ENCODE measurements at places on chromosomes 1 and 21. TPM values are rescaled to one million over a fixed set of nuclear protein-coding genes. Genes with fewer than 3 reads are reported as not detected.

DNA sequence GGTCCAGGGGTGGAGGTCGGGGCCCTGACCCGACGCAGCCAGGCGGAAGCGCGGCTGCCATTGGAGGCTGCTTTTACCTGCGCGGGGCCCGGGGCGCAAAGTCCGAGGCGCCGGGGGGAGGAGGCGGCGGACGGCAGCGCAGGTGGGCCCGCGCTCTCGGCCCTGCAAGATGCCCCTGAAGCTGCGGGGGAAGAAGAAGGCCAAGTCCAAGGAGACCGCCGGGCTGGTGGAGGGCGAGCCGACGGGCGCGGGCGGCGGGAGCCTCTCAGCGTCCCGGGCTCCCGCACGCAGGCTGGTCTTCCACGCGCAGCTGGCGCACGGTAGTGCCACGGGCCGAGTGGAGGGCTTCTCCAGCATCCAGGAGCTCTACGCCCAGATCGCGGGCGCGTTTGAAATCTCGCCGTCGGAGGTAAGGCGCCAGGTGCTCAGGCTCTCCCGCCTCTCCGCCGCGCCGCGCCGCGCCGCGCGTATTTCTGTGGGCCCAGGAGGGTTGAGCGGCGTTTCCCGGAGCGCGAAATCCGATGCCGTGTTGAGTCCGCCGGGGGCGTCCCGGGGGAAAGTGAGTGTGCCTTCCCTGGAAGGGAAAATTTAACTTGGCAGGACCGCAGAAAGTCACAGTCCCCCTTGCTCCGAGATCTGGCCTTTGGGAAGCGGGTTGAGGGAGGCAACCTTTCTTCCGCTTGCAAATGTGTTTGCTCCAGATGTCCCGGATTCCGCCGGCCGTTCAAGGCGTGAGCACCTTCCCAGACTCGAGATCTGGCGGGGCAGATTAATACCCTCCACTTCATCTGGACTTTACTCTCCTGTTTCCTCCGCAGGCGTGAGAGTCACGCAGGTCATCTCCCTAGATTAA is at the start of gene GIPC2:
GIPC2 (plus strand) TSS at position 41 of the 853 bp plus-strand sequence; CDS start at position 170, 129 bp downstream.
- no peak for DNase-seq

DNA sequence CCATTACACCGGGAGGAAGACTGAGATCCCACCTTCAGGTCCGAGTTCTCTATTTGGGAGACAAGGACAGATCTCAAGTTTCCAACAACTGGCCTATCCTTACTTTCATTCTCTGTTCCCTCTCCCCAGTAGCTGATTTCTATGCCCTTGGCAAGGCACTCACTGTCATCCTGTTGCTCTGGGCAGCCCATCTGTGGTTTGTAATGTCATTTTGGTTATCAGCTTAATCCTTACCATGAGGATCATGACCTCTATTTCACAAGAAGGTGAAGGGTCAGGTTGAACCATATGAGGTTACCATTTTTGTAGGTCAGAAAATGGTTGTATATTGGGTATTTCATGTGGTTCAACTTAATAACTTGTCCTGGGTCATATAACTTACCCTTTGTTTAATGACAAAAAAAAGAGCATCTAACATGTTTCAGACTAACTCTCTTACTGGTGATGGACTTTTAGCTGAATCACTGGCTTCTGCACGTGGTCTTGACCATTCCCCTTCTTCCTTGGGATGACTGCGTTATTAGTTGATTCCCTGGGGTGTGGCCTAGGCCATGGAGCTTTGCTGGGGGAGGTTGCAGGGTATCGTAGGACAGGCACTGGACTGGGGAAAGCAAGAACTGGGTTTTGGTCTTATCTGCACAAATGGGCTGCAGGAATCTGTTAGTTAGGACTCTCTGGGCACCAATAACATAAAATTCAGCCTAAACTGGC is 120.2 kb downstream of the ACTL8 start:
- no peak for DNase-seq

SLC1A7 gene
- polyA plus RNA-seq: 0.27 TPM

GRCh38 chr1:243710467-243710866 is 139.6 kb downstream of the AKT3 start:
- no peak for DNase-seq

DNA sequence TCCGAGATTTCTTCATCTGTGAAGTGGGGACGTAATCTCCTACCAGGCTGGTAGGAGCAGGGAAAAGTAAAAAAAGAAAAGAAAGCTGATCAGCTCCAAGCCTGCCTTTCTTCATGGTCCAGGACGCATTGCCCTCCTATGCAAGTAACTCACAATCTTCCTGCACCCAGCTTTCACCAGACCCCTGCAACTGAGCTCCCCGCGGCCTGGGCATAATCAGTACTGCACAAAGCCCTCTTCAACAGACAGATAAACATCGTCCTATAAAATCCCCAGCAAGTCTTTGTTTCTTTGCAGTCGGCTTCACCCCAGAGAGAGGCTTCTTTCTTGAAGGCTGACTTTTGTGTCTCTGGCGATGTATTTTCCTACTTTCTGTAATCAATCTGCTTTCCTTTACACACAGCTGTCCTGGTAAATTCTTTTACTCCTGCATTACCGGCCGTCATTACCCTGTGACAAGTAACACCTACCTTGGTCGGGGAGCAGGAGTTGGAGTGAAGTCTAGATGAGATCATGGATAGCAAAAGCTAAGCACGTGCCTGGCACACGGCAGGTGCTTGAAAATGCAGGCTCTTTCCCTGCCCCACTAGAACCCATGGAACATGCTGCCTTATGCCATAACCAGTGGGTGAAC is 8.3 kb downstream of the PADI1 start:
- no peak for DNase-seq

DNA sequence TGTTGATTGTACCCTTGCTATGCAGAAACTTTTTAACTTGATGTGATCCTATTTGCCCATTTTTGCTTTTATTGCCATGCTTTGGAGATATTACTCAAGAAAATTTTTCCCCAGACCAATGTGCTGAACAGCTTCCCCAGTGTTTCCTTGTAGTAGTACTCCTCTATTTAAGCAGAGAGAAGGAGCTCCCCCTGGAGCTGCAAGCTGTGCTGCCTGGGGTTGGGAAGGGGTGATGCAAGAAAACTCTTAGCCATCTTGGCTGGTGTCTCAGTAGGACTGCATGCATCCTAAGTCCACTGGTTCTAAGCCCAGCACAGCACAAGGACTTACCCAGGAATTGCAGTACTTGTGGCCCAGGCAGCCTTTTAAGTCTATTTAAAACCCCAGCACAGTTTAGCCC is 121.6 kb downstream of the NTMT2 start:
- DNase-seq: no peak

DNA sequence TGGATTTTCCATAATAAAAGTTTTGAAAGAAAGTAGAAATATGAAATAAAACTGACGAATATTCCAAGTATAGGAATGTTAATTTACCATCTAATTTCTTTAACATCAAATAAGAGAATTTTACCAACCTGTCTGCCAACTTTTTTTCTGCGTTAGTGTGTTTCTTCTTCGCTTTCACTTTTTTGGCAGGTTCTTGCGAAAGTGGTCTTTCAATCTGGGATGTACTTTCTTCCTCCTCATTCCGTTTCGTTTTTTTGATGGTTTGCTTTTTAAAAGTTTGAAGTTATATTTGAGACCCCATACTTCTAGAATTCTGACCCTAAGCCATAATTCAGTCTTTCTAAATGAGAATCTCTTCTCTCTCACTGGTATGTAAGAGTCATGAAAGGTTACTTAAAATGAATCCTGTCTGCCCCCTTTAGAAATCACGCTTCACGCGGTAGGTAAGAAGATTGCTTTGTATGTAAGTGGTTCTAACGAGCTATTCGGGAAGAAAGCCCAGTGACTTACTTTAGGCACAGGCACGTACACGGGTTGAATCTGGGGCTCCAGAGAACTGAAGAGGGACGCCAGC is 580 bp downstream of the RBM34 start:
- DNase-seq: no peak

EPHA10 gene
- polyA plus RNA-seq: not detected

GRCh38 chr1:230435108-230435507 is 9.0 kb upstream of the PGBD5 start:
- no peak for DNase-seq

DNA sequence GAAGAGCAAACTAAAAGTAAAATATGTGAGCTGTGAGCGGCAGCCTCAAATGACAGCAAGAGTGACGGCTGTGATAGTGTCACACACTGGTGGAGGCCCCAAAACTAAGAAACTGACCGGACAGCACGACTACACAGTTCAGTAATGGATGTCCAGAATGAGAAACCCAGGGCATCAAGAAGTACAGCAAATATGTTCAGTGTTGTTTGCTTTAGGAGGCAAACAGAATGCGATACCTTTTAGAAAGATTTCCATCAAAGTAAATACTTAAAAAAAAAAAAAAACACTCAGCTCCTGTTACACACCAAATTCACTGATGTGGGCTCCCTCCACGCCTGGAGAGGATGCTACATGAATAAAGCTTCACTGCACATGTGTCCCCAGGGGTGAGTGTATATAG is 1.1 kb upstream of the PKP1 start:
- DNase-seq: no peak

DNA sequence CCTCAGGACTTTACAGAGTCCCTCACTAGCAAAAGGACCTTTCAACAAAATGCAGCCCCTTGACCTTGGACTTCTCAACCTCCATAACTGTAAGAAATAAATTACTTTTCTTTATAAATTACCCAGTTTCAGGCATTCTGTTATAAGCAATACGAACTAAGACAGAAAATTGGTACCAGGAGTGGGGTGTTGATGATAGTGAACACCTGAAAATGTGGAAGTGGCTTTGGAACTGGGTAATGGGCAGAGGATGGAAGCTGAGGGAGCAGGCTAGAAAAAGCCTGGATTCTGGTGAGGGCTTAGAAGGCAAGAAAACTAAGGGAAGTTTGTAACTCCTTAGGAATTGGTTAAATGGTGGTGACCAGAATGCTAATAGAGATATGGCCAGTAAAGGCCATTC is 46.8 kb downstream of the DSCAM start:
- DNase-seq: no peak

GRCh38 chr1:219427403-219427802 is 185.5 kb downstream of the ZC3H11B start:
- no peak for DNase-seq

GRCh38 chr1:50268049-50268448 is 155.2 kb downstream of the DMRTA2 start:
- DNase-seq: no peak

- DNase-seq: no peak
Observed at GRCh38 chr1:102434421-102434820, 437.7 kb upstream of the OLFM3 start.

GRCh38 chr1:194060481-194060880 is 874.1 kb upstream of the B3GALT2 start:
- DNase-seq: no peak

DNA sequence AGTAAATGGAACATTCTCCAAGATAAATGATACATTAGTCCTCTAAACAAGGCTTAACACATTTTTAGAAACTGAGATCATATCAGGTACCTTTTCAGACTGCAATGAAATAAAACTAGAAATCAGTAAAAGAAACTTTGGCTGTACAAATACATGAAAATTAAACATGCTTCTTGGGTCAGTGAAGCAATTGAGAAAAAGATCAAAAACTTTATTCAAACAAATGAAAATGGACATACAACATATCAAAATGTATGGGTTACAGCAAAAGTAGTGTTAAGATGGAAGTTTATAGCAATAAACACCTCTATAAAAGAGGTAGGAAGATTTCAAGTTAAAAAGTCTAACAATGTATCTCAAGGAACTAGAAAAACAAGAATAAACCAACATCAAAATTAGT is 598.5 kb downstream of the SMYD3 start:
- DNase-seq: no peak

CA6 gene
- polyA plus RNA-seq: 0.22 TPM

GRCh38 chr1:54417123-54417522 is 10.9 kb upstream of the SSBP3 start:
- DNase-seq: no peak

GRCh38 chr1:154714638-154715037 is 106.7 kb upstream of the ADAR start:
- DNase-seq: no peak

BRINP3 gene
- polyA plus RNA-seq: 0.69 TPM

NHLH2 gene
- not detected for polyA plus RNA-seq

GRCh38 chr1:65791396-65791795 is 1.3 kb upstream of the PDE4B start:
- no peak for DNase-seq

GRCh38 chr1:56382929-56383328 is 196.4 kb downstream of the PLPP3 start:
- DNase-seq: no peak

- no peak for DNase-seq
Observed at GRCh38 chr1:153659656-153660055, 1.2 kb downstream of the SNAPIN start.

DNA sequence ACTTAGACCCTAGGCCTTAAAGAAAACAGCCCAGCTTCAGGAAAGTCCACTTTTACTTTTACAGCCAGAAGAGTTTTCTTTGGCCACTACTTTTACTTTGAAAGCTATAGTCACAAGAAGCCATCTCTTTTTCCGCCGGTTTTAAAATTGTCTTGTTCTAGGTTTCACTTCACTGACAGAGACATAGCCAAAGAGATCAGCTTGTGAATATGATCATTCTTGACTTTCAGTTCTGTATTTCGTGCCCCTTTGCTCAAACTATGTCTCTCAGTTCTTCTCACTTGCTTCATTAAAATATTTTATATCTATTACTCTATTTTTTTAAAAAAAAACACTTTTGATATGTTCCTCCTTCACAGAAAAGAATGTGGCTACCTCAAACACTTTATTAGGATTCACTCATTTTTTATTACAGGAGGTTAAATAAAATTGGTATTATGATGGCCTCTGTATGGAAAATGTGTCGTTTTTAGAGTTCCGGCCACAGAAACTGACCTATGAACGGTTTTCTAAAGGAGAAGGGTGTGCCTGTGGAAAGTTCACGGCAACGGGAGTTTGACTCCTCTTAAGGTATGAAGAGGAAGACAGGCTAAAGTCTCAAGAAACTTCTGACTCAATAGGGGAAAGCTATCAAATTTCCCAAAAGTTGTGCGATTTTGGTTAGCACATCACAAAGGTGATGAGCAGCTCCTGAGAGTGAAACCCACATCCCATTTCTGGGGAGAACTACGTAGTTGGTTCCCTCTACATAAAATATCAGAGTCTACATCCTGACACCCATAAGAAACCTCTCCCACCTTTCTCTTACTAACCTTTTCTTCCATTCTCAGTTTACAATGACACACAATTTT is 1.2 kb downstream of the MCOLN2 start:
- DNase-seq: no peak

DNA sequence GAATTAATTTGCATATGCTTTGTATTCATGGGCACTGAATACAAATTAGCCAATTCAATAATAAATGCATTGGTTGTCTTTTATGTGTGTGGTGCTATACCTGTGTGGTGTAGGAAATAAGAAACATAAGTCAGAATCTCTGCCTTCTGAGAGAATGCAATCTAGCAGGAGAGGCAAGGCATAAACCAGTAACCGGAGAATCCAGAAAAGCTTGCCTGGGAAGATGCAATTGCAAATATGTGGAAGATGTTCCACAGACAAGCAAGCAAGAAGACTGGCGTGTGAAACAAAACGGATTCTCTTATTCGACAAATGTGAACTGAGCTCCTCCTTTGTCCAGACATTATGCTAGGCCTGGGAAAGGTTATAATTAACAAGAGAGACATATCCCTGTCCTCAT is 134.3 kb downstream of the NR5A2 start:
- DNase-seq: no peak

HLX gene
- polyA plus RNA-seq: 14.7 TPM
